Omental fat pad (tissue), 4 donors: ENCODE measurements at places on chromosomes 12 and 14.

DNA sequence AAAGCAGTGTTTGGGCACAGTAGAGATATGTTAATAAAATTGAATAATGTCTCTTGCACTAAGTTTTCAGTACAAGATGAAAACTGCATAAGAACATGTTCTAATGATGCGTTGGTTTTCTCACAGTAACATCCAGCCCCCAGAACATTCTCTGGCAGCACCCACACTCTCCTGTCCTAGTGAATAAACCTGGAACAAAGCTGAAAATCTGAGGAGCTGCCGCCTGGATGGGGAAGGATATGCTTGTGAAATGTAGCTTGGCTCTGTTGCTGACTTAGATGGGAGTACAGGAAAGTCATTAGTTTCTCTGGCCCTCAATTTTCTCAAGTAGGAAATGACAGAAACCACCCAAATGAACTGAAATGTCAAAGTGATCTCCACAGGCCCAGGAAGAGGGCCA lies 323.8 kb downstream of the APAF1 start:
- DNase-seq, result no peak

- peak; percentile 74 for DNase-seq
These were observed 30.9 kb upstream of the SELPLG start for GRCh38 chr12:108664338-108665258.

DNA sequence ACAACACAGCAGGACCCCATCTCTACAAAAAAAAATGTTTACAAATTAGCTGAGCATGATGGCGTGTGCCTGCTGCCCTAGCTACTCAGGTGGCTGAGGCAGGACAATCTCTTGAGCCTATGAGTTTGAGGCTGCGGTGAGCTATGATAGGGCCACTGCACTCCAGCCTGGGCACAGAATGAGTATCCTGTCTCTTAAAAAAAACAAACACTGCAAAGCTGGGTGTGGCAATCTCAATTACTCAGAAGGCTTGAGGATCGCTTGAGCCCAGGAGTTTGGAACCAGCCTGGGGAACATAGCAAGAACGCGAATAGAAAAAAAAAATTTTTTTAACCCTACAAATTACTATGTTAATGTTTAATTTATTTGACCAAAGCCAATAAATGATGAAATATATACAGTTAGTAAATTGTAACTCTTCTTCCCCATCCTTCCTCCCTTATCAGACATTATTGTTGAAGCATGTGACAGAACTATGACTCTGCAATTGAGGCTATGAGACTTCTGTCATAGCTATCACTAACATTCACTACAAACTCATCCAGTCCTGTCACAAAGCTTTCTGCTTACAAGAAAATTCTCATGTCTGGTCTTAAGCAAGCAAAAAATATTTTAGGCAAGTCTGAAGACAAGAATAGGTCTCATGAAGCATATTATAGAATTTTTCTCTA lies 9.8 kb downstream of the BTBD7 start:
- no peak for DNase-seq

DNA sequence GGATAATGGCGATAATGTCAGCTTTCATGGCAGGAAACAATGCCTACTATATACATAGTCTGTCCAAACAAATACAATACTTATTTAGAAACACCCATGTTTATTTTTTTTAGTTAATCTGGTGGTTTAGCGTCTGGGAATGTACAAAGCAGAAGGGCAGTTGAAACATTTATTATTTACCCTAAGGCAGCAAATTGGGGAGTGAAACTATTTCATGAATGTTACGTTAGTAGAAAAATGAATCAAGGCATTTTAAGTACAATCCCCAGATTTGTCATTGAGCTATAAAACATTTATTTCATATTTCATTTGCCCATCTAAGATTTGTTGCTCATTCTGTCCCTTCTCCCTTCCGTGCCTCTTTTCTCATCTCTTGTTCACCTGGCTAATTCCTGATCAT lies 87.1 kb upstream of the ATF1 start:
- DNase-seq, result no peak

DNA sequence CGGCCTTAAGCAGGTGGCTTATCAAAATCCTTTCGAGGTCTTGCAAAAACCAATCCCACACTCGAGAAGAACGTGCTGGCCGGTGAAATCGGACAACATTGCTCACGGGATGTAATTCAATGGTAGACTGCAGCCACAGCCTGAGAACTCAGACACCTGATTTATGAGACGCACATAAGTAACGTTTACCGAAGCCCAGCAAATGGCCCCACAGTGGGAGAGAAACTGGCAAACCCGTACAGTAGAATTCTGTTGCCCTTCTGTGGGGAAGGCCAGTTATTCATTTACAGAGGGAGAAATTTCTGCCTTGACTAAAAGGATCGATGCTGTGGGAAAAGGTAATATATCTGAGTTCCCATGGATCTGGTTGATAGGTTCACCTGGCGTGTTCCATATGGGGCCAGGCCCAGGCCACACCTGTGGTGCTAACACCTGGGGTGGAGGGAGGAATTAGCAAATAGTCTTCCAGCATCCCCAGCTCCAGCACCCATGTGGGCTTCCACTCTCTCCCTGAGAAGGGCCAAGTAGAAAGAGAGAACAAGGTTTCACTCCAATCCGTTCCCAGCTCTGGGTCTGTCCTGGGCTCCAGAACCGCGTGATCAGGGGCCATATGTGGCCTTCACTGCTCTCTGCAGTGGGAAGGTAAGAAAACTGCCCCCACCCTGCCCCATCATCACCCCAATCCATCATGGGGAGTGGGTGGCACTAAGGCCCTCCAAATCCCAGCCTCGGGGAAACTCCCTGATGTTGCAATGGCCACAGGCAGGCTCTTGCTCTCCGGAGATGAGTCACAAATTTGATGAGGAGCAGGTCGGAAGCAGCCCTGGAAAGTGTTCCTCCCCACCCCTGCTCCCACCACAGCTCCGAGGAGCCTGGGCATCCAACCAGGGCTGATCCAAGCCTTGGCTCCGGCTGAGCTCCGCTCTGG lies 12.7 kb downstream of the BDKRB1 start:
- DNase-seq, result peak; percentile 63

DNA sequence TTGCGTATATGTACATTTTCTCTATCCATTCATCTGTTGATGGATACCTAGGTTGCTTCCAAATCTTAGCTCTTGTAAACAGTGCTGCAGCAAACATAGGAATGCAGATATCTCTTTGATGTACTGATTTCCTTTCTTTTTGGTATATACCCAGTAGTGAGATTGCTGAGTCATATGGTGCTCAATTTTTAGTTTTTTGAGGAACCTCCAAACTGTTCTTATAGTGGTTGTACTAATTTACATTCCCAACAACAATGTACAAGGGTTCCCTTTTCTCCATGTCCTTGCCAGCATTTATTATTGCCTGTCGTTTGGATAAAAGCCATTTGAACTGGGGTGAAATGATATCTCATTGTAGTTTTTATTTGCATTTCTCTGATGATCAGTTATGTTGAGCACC lies 44.3 kb downstream of the PELI2 start:
- DNase-seq, result no peak

- no peak for DNase-seq
These were observed 1020.6 kb downstream of the SLC16A7 start for GRCh38 chr12:60616400-60616799.

GRCh38 chr14:38646391-38646790 lies 390.5 kb upstream of the CLEC14A start:
- no peak for DNase-seq

GRCh38 chr14:102795060-102795925 lies 18.0 kb downstream of the TRAF3 start:
- DNase-seq, result no peak

- DNase-seq, result no peak
These were observed 1230.7 kb upstream of the USP15 start for GRCh38 chr12:61029516-61029915.

DNA sequence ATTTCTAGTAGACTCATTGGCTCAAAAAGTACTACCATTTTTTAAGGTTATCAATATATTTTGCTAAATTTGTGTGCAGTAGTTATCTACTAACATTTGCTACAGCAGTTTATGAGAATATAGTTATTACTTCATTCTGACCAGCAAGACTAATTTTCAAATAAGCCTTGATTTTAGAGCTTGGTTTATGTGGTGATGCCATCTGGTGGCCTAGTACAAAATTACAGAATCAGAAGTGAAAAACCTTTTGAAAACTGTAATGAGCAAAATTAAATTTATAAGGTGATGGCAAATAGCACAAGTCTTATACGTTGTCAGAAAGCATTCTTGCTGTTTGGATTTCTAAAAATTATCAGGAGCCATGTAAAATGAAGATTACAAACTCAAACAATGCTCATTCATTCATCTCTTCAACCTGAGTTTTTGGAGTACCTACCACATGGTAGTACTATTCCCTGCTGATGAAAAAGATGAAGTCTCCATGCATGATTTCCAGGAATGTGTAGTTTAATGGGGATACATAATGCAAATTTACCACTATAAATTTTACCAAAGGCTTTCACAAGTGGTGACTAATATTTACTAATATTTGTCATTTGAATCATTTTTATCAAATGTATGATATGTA lies 51.0 kb downstream of the MAGOHB start:
- no peak for DNase-seq

- DNase-seq, result no peak
These were observed 159.0 kb upstream of the PZP start for GRCh38 chr12:9367201-9367600.

DNA sequence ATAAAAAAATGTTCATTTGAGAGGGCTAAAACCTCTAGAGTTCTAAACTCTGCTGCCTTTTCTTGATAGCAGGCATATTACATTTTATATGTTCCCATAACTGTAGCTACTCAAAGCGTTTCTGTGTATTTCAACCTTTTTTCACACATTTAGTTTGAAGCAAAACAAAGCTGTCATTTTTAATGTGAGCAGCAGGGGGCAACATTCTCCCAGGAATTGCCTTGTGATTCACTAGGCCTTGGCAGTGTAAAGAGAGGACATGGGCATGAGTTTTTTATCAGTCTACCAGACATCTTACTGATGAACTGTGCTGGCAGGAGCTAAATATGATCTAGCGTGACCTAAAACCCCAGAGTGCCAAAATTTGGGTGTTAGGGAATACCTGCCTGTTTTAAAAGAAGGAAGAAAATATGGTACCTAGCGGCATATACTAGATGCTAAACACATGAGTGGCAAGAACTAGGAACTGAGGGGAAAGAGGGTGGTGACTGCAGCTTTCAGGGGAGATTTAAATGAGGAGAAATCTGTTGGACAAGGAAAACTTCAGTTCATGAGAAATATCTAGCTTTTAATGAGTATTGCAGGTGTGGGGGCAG lies 65.3 kb downstream of the IFT43 start:
- no peak for DNase-seq

GRCh38 chr14:88488081-88488480 lies 66.7 kb downstream of the PTPN21 start:
- no peak for DNase-seq

DNA sequence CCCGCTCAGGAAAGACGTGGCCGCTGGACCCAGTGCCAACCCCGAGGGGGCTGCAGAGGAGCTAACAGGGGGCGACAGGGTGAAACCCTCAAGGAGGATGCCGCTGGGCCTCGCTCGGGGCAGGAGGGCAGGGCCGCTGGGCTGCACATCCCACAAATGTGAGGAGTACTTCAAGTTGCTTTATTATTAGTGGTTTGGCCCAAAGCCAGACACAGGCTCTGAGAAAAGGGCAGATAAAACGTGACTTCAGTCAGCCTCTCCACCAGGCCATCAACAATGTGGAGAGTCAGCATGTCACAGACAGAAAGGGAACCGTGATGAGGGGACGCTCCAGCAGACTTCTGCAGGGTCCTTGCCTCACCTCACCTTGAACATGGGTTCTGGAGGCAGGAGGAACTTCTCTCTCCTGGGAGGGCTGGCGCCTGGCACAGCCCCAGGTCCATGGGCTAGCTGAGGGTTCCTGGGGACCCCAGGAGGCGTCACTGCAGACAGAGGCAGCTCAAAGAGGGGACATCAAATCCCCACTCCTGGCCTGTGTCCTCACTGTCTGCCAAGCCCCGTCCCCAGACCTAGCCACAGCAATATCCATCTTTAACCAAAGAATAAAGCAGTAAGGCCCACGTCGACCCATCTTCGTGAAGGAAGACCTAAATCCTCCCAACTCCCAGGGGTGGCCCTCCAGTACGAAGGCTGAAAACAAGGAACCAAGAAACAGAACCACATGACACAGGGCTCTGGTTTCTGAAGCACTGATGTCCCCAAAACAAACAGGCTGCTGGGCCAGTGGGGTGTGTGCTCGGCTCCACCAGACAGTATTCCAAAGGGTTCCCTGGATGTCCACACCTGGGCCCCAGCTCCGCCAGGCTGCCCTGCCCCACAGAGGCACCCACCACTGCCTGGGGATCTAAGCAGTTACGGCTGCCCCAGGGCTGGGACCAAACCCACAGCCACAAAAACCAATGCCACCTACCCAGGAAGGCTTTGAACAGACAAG lies 35.1 kb downstream of the CCDC85C start:
- no peak for DNase-seq

DNA sequence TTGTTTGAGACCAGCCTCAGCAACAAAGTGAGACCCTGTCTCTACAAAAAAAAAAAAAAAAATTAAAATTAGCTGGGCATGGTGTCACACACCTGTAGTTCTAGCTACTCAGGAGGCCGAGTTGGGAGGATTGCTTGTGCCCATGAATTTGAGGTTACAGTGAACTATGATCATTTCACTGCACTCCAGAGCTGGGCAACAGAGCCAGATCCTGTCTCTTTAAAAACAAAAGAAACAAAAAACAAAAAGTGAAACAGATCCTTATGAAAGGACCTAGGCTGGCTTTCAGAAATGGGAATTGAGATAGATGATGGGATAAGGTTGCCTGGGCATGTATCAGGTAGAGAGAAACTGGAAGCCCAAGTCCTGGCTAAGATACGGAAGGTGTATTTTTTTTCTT lies 13.9 kb downstream of the ACTR6 start:
- DNase-seq, result no peak

DNA sequence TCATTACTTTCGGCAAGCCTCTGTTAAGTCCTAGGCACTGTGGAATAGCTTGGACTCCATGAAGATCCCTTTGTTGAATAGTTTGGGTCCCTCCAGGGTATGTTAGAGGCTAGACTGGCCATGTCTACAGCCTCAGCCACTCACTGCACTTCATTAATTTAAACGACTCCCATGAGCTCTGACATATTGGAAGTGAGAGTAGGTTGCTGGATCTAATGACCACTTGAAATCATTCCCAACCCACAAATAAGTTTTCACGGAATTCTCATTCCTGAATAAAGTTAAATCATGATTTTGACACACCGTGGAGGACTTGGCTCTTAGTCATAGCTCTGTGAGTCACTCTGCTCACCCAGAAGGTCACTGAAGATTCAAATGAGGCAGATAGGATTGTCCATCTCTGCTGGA lies 21.4 kb upstream of the APPL2 start:
- no peak for DNase-seq

DNA sequence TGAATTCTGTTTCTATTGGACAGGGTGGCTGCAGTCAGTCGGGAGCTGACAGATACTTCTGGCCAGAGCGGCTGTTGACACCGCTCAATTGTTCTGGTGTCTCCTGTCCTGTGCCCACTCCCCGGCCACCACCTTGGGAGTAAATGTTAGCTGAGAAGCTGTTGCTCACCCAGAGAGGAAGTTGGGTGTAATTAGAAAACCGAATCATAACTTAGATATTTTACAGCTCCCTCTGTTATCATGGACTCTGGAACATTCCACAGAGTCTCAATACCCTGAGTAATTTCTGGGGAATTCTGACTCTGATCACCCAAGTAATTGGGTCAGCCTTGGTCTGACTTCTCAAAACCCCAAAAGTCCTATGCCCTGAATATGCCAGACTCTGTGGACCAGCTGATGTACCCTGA lies 58.3 kb upstream of the RFLNA start:
- no peak for DNase-seq
